ENCODE measurements at places on chromosomes 3 and 15. TPM values are rescaled to one million over a fixed set of nuclear protein-coding genes. Genes with fewer than 3 reads are reported as not detected.

Gene PATL2
- 0.32 TPM for total RNA-seq

Gene STAB1
- total RNA-seq, result 0.63 TPM

Gene TLR9
- total RNA-seq, result not detected

Gene TGM4
- not detected for total RNA-seq

Gene CHL1
- not detected for total RNA-seq

Gene UPK1B
- 0.50 TPM for total RNA-seq

Gene GOLGA6L7
- not detected for total RNA-seq

Gene SCN11A
- total RNA-seq, result not detected

Gene HOMER2
- 5.0 TPM for total RNA-seq

Gene ACVR2B
- 20.8 TPM for total RNA-seq

Gene SKOR1
- not detected for total RNA-seq

Gene ALDH1A2
- 0.61 TPM for total RNA-seq

Gene PLXNA1
- total RNA-seq, result 92.4 TPM

Gene FSTL1
- 1.4 TPM for total RNA-seq

Gene SYNPR
- total RNA-seq, result not detected

Gene CD96
- total RNA-seq, result 1.5 TPM

Gene ECE2
- not detected for total RNA-seq

Gene FBXL22
- total RNA-seq, result not detected

Gene INSYN1
- total RNA-seq, result 0.41 TPM

Gene MME
- 0.52 TPM for total RNA-seq

Gene ITIH1
- total RNA-seq, result not detected

Gene ZNF662
- total RNA-seq, result 10.3 TPM

Gene SCAANT1
- total RNA-seq, result not detected

Gene SI
- 1.7 TPM for total RNA-seq

Gene NGRN
- 101 TPM for total RNA-seq

Gene GPR87
- 0.18 TPM for total RNA-seq

Gene TNFAIP8L3
- 0.30 TPM for total RNA-seq

Gene CISH
- 2.9 TPM for total RNA-seq

Gene CYP1A2
- total RNA-seq, result not detected

Gene CNOT10
- total RNA-seq, result 37.2 TPM

Gene CCR2
- total RNA-seq, result not detected

Gene BFSP2
- not detected for total RNA-seq

Gene GRM2
- total RNA-seq, result 0.14 TPM

Gene CHRNB4
- total RNA-seq, result 1.3 TPM

Gene GOLGA8O
- total RNA-seq, result not detected

Gene FSIP1
- total RNA-seq, result 1.3 TPM
